CD4-positive, alpha-beta T cell treated with Interleukin-17A for 4 hours (primary cell): ENCODE measurements at places on chromosomes 3 and 15.

DNA sequence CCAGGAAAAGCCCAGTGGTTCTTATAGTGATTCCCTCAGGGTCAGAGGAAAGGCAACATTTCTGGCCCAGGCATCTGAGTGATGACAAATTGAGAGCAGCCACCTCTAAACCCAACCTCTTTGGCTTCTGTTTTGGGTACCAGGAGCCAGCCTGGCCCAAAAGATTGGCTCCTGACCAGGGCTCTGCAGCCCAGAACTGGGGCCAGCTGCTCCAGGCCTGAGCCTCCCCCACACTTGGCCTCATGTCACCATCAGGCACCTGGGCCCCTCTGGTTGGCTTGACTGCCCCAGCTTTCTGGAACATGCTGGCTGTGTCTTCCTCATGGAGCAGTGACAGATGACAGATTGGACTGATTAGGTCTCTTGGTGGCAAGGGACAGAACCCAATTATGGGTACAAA is 26.0 kb upstream of the HCN4 start:
- no peak for DNase-seq

GRCh38 chr15:96243701-96244100 is 86.8 kb upstream of the NR2F2 start:
- DNase-seq: no peak

DNA sequence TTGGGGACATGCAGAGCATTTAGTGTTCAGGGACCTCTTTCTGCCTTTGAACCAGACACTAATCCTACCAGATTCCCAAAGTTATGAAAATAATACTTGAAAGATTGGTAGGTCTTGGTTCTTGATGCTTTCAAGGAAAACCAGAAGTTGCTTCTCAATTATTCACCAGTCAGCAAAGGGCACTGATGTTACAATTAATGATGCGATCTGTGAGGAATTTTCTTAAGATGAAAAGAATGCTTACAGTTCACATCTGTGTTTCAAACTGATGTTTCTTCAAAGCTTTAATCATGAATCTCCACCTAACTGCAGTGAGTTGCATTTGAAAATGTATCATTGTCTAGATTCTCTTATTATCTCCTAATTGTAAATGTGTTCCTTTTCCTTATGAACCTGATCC is 161.0 kb downstream of the NAALADL2 start:
- no peak for DNase-seq

DNA sequence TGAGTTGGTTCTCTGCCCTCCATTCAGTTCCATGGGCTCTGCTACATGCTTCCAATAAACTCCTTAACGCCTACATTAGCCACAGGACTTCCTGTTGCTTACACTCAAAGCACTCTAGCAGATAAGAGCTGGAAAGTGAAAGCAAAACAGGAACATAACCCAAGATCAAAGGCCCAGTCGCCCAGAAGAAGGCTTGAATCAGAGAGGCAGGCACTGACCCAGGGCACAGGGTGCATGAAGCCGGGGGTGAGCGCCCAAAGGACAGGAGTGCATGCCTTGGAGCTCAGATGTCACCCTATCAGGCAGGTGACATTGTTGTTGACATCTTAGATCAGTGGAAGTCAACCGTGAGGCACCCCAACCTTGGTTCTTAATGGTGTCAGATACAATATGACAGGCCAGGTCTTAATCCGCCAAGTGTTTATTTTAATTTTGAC is 235.1 kb downstream of the UACA start:
- DNase-seq: peak; percentile 66

- no peak for DNase-seq
Measured at GRCh38 chr15:55661428-55661827, 73.3 kb upstream of the PYGO1 start.

GRCh38 chr3:9712415-9712814 is 8.8 kb downstream of the CPNE9 start:
- no peak for DNase-seq

DNA sequence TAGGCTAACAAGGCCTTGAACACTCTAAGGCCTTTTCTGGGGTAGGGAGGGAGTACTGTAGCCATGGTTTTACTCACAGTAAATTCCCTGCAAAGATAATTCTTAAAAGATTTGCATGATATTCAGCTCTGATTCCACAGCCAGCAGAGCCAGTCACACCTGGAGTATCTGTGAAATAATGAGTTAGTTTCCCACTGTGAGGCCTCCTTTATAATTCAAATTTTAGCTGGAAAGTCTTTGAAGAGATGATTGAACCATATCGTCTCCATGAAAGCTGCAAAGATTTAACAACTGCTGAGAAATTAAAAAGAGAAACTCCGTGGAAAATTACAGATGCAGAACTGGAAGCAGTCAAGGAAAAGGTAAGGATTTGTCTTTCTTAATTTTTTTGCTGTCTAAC is 32.3 kb upstream of the DUT start:
- no peak for DNase-seq

DNA sequence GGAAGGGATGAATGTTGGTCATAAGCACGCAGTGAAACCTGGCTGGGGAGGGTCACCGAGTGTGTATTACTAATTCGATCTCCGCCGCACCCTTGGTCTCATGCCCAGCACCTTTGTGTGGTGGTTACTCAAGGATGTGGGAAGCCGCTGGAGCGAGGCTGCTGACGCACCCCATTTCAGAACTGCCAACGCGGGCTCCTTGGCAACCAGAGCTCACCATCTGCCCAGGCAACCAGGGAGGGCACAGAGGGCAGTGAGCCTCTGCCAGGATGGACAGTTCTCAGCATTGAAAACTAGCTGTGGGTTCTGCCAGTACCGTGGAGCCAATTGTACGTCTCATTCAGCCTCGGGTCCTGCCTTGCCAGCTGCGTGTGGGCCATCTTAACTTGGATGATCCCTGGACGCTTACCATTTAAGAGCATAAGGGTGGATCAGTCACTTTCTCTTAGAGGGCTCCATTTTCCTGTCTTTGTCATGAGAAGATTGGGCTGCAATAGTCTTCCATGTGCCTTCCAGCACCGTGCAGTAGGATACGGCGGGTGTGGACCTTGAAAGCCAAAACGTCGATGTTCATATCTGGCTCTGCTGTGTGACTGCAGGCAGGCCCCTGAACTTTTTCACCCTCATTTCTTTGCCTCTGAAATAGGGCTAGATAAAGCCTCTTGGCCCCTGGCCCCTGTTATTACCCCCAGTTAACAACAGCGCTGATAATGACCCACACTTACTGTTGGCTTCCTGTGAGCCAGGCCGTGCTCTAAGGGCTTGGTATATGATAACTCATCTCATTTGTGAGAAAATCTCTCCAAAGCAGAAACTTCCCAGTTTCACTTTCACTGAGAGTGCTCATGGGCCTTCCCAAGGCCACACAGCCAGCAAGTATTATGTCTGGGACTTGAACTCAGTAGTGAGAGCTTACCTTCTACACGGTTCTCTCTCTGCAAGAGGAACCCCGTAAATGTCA is 238.8 kb downstream of the OPA1 start:
- no peak for DNase-seq
